Activated CD4-positive, alpha-beta T cell treated with anti-CD3 and anti-CD28 coated beads, Interleukin-2, amount 50 U/mL, for 4 hours (primary cell): ENCODE measurements at places on chromosomes 13 and 19.
A peak's percentile ranks its signal among the peaks of the same experiment; 100 is the strongest.

DNA sequence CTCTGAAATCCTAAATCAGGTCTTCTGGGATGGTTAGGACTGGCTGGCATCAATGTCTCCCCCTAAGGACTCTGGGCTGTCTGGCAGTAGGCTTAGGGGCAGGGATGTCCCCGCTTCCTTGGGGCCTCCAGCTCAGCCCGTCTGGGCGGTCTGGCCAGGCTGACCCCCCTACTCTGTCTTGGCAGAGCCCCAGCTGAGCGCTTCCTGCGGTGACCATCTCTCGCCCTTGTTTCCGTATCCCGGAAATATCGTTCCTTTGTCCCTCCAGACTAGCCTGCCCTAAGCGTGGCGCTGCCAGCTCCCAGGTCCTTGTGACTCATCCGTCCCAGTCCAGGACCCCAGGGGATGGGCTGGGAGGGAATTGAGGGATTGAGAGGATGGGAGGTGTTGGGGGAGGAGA lies 11.3 kb downstream of the GTPBP3 start:
- no peak for DNase-seq

GRCh38 chr19:54319892-54320670 lies 7.1 kb upstream of the LILRA5 start:
- DNase-seq = no peak

DNA sequence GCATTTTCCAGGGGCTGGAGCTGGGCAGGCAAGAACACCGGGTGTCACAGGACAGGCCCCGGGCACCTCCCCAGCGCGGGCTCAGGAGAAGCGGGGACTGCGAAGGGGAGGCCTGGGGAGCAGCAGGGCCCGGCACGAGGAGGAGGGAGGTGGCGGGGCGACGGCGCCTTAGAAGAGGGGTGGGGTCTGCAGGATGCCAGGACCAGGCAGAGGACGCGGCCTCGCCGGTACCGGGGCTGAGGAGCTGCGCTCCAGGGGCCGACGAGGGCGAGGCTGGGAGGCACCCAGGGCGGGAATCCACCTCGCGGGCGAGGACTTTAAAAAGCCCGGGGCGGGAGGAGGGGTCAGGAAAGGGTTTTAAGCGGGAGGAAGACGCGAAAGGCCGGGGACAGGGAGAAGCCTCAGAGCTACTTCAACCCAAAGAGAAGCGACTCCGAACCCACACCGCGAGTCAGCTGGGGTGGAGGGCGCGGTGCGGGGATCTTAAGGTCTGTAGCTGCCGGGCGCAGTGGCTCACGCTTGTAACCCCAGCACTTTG lies 665 bp downstream of the ZNF347 start:
- peak; percentile 11 for DNase-seq

DNA sequence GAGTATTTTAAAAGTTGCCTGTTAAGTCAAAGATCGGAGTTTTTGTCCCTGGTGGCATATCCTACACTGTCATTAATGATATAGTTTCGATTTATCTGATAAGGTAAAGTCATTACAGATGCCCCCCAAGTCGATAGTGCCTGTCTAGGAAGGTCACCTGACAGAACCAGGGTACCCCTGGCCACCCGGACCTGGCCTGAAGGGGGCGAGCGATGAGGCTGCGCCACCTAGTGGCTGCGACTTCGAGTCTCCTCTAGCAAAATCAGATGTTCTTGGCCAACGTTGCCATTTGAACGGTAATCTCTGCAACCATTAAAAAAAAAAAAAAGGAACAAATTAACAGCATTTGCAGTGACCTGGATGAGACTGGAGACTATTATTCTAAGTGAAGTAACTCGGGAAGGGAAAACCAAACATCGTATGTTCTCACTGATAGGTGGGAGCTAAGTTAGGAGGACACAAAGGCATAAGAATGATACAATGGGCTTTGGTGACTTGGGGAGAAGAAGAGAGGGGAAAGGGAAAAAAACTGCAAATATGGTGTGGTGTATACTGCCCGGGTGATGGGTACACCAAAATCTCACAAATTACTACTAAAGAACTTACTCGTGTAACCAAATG lies 565.1 kb downstream of the LIG4 start:
- no peak for DNase-seq

DNA sequence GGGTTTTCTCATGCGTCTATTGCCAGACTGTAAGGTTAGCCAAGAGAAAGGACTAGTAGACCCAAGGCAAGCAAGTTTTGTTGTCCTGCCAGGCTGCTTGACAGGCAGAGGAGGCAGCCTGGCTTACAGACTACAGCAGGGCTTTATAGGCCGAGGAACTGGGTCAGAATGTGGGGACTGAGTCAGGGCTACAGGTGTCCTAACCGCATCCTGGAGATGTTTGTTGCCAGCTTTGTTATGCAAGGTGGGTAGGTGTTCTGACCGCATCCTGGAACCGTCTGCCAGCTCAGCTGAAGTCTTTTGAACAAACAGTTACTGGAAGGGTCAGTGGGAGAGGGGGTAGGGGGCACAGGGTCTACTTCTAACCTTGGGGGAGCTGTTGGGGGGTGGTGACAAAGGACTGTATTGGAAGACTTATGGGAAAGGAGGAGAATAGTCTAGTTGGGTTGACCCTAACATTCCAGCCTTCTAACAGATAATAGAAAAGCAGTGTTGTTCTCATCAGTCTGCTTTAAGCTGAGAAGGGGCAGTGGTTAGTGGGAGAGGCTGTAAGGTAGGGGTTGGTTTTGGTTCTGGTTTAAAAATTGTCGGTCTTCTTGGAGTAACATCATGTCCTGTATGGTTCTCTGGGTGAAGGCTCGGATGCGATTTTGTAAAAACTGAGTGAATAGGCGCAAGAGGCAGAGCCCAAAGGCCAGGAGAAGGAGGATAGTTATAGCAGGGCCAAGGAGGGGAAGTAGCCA lies 913.8 kb upstream of the SLITRK5 start:
- no peak for DNase-seq

- DNase-seq = no peak
Measured at GRCh38 chr19:51120160-51120559, 4.5 kb upstream of the SIGLEC9 start.
